ENCODE measurements at places on chromosomes 2 and 18.
A peak's percentile ranks its signal among the peaks of the same experiment; 100 is the strongest.

GRCh38 chr2:128069769-128070168 is 21.2 kb upstream of the UGGT1 start:
- no peak for DNase-seq

- no peak for DNase-seq
Observed at GRCh38 chr2:234091432-234091879, 41.0 kb downstream of the SPP2 start.

DNA sequence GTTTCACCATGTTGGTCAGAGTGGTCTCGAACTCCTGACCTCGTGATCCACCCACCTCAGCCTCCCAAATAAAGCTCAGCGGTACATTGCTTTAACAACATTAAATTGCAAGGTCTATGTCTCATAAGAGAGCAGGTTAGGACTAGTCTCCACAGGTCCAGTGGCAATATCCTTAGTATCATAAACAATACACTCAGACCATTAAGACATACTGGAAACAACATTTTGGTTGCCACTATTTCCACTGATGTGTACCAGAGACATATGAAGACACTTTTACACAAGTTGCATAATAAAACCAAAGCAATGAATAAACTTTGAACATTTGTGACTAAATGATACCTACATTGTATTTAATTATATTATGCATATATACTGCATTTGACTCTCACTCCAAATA is 1130.0 kb downstream of the TSN start:
- DNase-seq, result no peak

GRCh38 chr2:40028792-40029488 is 249.9 kb upstream of the THUMPD2 start:
- DNase-seq, result no peak

DNA sequence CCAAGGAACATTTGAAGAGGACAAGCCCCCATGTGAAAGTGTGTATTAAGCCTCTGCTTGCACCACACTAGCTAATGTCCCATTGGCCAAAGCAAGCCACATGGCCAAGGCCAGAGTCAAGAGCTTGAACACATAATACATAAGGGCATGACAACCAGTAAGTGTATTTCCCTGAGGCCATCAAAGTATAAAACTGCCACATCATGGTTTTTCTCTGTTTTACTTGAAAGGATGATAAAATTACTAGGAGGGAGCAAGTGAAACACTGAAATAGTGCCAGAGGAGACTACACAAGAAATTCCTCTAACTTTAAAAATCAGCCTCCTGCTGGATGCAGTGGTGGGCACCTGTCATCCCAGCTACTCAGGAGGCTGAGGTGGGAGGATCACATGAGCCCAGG is 30.9 kb upstream of the EML6 start:
- DNase-seq, result no peak

- no peak for DNase-seq
Observed at GRCh38 chr2:151996243-151997003, 102.4 kb downstream of the CACNB4 start.

- DNase-seq, result peak; percentile 7
Observed at GRCh38 chr2:157182834-157183396, 74.6 kb upstream of the GALNT5 start.

DNA sequence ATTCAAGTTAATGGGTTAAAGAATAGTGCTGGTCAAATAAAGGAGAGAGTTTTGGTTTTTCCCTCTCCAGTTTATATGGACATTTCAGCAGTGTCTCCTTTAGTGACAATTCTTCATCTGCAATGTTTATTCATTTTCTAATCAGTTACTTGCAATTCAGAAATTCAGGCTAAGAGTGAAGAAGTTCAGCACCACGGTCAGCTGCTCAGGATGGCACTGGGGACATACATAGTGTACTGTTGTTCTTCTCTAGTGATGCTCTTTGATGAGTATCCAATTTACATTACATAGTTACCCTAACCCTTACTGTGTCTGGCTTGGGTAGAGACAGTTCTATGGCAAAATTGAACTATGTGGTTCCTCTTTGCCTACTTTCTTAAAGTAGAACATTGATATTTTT is 412.7 kb downstream of the CNTNAP5 start:
- peak; percentile 2 for DNase-seq

DNA sequence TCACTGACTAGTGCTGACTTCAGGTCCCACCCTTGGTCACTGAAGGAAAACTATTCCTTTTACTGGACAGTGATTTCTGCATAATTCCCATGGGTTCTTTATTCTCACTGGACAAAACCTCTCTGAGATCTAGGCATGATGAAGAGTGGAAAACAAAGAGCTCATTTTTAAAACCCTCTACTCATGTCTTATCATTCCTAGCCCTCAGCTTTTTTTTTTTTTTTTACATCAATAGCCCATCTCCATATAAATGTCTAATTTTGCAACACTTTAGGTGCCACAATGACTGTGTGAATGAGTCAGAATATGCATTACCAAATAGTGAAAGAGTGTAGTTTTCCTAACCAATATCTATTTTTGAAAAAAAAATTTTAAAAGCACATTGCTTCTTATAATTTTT is 74.8 kb downstream of the TCF4 start:
- no peak for DNase-seq

GRCh38 chr2:25274868-25275574 is 66.7 kb downstream of the DNMT3A start:
- no peak for DNase-seq

DNA sequence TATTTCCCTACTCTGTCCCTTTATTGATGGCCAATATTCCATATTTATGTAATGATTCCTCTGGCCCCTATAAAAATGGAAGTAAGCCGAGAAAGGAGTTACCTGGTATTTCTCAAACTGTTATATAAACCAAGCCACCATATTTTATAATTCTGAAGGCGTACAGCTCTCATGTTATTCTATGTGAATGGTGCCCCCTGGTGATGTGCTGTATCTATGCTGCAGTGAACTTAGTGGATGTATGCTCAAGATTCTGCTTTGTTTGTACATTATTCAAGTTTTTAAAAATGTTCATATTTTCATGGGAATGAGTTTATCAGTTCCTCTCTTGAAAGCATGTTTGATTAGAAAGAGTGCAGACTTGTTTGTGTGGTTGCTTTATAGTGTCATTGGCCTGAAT is 194.5 kb upstream of the LRRTM1 start:
- DNase-seq, result peak; percentile 64

DNA sequence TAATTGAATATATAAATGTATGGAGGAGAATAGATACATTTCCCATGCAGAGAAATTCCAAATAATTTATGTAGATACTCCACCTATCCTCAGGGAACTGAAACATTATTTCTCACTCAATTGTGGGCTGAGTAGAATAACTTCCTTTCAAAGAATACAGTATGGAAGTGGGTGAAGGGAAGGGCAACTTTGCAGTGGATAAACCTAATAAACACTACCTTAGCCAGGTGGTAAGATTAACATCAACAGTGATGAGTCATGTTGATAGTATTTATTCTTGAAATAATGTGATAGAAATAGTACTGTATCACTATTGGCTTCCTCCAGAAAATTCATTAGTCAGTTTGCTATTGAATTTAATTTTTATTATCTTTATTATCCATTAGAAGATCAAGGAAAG is 716.4 kb upstream of the CHAC2 start:
- peak; percentile 15 for DNase-seq

DNA sequence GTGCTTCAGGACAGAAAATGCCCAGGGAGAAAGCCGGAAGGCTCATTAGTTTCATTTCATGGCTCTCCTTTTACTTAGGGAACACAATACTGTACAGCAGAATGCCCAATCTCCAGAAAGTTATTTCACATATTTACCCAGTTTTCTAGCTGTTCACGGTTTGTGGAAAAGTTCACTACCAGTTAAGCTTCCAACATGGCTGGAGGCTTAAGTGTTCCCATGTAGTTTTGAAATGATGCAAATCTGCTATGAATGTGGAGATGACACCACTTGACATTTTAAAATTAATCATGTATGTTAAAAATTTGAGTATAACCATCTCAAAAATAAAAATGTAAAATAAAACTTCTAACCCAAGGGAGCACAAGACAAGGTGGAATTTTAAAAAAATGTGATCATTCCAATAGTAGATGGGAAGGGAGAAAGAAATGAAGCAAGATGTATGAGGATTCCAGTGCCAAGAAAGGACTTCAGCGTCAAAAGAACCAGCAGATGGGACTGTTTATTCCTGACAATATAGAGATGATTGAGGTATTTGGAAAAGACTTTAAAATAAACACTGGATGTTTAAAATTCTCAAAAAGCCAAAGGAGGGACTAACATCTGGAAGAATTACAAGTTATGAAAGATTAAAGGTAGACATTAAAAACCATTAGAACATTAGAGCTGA is 60.9 kb upstream of the OSR1 start:
- DNase-seq, result no peak

DNA sequence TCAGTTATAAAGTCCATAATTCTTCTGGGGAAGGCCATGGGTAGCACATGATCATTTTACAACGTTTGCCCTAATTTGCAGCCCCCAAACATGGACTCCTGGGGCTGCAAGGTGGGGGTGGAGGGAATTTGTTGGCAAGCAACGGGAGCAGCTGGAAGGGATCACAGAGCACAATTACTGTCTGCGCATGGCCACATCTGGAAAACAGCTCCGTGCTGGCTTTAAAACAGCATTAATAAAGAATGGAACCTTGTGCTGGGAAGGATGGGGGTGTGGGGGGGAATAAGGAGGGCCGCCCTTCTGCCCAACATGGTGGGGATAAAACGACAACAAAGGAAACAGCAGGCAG is 60.9 kb upstream of the SLC14A2 start:
- no peak for DNase-seq

GRCh38 chr2:209610631-209611030 is 161.0 kb upstream of the UNC80 start:
- DNase-seq, result no peak

GRCh38 chr18:53752781-53753367 is 471.6 kb downstream of the MBD2 start:
- DNase-seq, result no peak

DNA sequence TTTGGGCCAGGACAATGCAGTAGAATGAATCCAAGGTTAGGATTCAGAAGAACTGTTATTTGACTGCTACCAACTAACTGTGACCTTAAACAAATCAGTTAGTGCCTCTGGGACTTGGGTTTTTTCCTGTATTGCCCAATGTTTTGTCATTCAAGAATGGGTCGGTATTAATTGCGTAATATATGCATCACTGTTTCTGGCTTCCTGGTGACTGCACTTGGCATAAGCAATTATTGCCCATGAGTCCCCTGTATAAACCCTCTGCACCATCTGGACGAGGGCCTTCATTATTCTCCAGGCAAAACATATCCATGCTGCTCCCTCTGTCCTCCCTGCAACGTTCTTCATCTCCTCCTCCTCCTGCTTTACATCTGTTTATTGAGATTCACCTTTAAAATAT is 255.8 kb upstream of the LRRTM1 start:
- peak; percentile 2 for DNase-seq

DNA sequence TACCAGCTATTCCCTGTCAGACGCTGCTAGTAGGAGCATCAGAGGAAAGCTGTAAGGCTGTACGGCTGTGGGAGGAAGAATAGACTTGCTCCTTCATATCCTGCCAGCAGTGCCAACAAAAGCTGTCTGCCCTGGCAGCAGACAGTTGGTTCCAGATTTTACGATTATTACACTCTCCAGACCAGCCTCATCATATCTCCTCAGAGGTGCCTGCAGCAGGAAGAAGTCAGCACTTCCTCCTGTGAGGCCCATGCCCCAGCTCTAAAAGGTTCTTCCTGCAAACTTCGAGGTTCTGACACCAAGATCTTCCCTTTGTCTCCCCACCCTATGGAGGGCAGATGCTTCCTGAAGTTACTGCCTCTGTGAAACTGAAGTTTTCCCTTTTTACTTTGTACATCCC is 537.7 kb upstream of the PKDCC start:
- no peak for DNase-seq

DNA sequence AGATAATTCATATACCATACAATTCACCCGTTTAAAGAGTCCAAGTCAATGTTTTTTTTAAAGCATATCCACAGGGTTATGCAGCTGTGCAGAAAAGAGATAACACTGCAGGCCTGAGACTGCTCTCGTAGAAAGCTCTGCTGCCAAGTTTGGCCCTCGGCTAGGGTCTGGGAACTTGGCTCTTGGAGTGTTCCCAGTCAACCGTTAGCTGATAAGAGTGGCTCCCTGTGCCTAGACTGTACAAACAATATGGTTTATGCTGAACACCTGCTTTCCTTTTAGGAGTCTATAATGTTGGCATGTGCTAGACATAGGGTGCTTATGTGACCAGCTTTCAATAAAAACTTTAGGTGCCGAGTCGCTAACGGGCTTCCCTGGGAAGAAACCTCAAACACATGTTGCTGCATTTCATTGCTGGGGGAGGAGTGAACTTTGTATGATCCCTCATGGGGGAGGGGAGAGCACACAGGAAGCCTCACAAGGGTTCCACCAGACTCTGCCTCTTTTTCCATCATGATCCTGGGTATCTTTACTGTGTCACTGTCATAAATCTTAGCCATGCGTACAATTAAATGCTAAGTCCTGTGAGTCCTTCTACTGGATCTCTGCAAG is 34.7 kb downstream of the RFX8 start:
- DNase-seq, result no peak

DNA sequence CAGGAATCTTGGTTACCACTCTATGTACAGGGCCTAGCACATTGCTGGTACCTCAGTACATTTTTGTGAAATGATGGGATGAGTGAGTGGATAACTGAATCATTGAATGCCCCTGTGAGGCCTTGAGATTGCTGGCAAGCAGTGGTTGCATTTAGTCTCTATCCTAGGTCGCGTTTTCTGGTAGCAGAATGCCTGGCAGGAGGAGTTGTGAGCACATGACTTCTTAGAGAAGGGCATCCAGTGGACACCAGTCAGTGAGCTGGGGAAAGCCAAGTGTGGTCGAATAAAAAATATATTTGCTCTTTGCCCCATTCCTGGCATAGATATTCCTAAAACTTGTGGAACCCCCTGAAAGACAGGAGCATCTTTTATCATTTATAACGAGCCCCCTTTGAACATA is 61.8 kb upstream of the SMAD2 start:
- no peak for DNase-seq

- no peak for DNase-seq
Observed at GRCh38 chr2:159154366-159154765, 132.1 kb downstream of the WDSUB1 start.

DNA sequence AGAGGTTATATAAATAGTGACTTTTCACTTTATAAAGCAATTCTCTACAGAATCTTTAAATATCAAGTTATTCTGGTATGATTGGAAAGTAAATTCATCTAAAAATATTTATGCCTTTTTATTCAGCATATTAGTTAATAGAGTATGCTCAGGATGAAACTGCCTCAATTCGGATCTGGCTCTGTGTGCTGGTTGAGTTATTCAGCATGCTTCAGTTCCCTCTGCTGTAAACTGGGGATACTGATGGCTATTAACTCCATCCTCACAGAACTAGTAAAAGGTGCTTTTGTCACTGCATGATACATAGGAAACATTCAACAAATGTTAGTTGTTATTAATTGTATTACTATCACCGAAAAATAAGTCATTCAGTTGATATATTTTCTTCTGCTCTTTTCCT is 250.3 kb downstream of the NRXN1 start:
- no peak for DNase-seq

GRCh38 chr2:12507295-12507694 is 209.4 kb upstream of the TRIB2 start:
- peak; percentile 96 for DNase-seq

DNA sequence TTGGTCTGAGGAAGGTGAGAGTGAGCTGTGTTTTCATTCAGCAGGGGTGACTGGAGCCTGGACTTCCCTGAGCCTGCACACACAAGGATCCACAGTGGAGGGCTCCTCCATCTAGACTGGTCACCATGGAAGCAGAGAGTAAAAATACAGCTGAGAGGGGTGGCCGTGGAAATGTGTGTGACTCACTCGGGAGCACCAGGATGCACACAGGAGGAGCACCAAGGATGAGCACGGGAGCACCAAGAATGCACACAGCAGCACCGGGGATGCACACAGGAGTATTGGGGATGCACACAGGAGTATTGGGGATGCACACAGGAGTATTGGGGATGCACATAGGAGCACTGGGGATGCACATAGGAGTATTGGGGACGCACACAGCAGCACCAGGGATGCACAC is 365.2 kb upstream of the MYT1L start:
- DNase-seq, result no peak

Measured in kidney tubule cell (primary cell).